ENCODE measurements at places on chromosomes 6 and 20.

DNA sequence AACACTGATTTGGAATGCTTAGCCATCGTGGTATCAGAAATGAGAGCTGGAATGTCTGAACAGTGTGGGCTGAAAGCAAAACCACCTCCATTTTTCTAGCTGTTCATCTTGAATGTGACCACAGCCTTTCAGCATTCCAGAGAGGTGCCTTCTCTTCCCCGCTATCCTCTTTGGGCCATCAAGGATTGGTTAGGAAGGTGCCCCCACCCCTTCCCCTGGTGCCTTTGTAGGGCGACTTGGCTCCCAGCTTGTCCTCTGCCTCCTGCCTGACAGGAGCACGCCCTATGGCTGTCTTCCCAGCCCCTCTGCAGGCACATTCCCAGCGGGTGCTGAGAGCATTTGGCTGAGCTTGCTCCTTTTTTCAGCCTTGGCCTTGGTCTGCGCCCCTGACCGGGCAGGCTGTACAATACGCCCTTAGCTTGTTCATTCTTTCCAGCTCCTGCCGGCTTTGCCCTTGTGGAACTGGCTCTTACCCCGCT, 97.5 kb downstream of the ARMC2 start:
- DNase-seq, result no peak

DNA sequence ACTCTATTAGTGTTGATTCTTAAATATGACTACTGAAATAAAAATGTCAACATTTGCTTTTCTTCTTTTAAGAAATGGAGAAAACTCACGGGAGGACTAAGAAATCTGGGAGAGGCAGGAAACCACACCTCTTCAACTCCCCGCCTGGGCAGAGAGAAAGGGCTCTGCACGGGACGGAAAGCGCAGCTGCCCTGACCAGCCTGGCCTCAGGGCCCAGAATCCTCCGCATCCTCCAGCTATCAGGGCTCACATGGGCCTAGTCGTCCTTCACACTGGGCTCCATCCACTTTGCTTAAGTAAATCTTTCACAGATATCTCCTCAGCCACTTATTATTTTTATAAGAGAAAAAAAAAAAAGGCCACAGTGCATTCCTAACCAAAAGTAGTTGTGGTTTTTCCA, 215.1 kb downstream of the TBXT start:
- no peak for DNase-seq

DNA sequence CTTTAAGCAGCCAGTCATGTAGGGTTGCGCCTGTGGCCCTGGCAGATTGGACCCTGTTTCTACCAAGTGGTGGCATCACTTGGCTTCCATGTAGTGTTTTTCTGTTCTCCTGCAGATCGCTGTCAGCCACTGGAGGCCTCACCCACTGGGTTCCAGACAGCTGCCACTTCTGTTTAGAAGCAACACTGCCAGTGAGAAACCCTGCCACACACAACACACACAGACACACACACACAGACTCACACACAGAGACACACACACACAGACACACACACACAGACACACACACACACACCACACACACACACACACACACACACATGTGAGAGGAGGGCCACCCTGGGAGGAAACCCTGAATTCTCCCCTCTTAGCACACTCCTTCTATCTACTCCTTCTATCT, 51.8 kb downstream of the UTRN start:
- DNase-seq, result no peak

DNA sequence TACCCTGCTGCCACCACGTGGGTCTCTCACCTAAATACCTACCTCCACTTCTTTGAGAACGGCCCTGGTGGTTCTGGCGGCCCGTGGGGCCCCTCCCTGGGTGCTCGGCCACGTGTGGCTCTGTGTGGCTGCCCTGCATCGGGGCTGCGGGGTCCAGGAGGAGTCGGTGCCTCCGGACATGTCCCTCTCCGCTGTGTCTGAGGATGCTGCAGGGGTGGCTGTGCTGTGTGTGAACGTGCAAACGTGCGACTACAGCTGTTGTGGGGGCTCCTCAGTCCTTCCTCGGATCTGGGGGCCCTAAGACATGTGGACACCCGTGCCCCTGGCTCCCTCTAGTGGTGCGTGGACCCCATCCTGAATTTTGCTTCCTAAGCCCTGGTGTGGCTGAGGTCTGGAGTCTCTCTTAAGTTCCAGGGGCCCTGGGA, 691.8 kb downstream of the QKI start:
- no peak for DNase-seq

DNA sequence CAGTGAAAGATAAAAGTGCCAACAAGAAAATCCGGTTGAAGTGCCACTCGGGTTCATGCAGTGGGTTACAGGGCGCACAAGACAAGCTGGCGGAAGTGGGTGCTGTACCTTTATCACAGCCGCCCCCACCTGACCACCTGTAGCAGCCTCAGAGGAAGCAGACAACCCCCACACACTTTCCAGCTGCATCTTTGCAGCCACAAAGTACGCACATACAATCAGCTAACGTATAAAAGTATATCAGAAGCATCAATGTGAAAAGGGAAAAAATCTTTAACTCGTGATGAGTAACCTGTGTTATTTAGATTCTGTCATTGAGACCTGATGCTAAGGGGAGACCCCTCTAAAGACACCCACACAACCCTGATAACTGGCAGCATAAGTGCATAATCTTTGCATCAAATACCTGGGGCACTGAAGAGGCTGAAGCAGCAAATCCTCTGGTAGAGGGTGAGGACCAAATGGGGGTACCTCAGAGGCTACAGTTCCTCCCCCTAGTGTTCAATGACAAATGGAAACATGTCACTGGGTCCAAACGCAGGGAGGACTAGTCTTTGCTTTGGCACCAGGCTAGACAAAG, 22.1 kb downstream of the BACH2 start:
- DNase-seq, result no peak

DNA sequence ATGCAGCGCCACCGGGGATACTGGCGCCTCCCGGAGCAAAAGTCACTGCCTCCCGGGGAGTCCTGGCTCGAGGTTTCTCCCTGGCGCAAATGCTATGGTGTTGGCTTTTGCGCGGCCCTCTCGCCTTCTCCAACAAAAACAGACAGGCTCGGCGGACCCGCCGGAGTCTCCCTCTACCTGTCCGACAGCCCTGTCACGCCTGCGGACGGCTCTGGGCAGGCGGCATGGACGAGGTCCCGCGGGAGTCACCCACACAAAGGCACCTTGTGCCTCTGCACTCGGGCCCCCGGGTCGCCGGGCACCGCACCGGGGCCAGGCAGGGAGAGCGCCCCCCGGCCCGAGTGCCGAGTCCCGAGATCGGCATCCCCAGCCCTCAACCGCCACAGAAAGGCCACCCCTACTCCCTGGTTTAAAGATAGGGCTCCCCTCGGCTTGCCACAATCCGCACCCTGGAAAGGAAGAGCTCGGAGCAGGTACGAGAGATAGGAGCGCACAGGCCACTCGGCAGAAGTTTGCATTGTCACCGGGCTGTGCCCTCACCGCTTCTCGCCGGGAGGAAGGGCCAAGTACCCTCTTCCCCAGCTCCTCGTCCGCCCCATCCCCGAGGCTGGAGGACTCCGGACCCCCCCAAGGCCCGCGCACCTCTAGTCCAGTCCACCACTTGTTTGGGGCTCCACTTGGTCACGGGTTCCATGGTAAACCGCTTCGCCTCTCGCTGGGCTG, 903 bp downstream of the CNKSR3 start:
- no peak for DNase-seq

Data from NCI-H510A treated with DMSO at 0.1 percent for 48 hours (cell line).